NCI-H774 (cell line): ENCODE measurements at places on chromosomes 16 and 17.

DNA sequence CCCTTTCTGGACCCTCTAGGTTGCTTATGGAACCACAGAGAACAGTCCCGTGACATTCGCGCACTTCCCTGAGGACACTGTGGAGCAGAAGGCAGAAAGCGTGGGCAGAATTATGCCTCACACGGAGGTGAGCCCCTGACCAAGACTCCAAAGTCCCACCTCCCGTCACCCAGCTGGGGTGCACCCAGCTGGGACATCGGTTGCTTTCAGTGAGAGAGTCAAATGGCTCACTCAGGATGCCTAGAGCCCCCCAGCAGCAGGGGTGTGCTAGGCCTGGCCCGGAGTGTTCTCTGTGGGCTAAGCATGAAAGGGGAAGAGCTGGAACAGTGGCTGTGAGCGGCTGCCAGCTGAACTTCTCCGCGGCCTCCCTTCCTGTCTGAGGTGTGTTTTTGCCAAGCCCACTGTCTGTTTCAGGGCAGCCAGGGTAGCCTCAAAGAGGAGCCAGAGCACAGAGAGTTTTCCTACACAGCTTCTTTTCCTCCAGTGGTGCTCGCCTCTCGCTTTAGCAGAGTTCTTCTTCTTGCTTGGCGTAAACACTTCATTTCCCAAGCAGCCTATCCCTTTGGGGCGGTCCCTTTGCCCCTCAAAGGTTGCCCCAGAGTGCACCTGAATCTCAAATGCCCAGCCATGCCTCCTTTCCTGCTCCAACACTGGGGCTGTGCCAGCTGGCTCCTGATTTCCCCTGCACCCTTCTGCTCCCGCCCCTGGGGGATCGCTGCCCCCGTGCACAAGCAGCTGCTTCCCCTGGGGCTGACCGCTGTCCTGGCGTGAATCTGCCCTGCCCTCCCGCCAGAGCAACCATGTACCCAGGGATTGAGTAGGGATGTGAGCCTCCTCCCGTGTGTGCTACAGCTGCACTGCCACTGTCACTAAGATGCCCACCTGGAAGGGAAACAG, 2.6 kb upstream of the CHAD start:
- DNase-seq, result no peak

DNA sequence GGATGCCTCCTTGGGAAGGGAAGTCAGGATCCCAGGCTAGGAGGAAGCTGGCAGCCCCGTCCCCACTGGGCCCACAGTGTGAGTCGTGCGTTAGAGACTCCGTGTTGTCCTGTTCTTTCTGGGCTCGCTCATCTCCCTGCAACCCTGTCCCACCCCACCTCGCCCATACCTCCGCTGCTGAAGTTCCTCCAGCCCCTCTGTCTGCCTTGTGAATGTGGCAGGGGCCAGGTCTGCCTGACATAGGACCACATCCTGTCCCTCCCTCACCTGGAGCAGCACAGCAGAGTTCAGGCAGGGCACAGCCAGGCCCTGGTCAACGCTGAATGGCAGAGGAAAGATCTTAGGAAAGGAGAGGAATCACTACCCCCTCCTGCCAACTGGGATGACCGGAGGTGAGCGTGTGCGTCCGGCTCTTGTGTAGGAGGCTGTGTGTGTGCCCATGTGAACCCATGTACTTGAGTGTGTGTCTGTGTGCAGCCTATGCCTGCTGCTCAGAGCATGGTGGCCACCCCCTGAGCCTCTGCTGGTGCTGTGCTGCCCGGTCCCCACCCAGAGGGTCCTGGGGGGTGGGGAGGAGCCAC, 12.8 kb downstream of the KCNJ18 start:
- no peak for DNase-seq

DNA sequence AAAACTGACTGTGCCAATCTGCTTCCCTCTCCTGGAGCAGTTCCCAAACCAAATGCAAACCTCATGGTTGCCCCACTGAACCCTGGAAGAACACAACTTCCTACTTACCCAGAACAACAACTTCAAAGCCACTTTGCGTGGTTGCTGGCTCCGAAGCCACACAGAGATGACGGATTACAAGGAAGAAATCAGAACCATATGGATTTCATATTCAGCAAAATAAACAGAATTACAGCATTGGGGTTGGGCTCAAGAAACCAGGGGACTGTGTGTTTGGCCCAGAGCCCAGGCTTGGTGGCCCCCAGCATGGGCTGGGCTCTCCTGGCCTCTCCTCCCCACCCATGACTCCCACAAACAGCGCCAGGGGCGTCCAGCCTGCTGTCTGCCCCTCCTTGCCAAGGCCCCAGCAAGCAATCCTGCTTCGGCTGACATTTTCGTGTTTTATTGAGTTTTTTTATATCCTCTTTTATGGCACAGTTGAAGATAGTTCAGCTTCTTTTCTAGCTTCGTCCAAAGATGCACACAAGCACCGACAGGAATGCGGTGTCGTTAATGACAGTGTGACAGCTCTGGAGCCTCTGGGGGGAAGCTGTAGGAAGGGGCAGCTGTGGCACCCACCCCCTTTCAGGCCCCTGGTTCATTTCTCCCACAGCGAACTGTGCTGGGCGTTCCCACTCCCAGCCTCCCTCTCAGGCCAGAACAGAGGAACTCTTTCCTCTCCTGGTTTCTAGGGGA, 137.1 kb downstream of the GAS7 start:
- DNase-seq, result no peak

DNA sequence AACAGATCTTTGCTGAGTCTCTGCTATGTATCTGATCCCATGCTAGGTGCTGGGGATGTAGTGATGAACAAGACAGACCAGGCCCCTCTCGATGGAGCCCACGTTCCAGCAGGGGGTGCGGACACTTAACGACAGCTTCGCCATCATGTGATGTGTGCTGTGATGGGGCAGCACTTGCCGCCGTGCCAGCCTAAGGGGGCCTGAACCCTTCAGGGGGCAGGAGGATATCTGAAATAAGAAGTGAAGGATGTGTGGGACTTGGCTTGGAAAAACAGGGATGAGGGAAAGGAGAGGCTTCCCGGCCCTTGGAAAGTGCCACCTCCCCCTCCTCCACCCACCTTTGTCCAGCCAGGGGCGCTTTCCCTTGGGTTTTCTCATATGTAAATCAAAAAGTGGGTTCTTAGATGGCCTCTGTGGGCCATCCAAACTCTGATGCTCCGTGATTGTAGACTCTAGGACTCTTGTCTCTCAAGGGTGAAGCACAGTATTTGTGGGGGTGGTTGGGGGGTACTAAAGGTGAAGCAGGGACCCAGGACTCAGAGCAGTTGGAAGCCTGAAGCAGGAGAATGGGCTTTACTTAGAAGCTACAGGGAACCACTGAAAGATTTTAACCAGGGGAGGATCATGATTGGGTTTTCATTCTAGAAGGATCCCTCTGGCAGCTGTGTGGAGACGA, 4.0 kb upstream of the DLX3 start:
- DNase-seq, result no peak

GRCh38 chr17:17783116-17783824, 53.5 kb downstream of the SREBF1 start:
- peak; percentile 30 for DNase-seq

- DNase-seq, result no peak
Measured at GRCh38 chr17:41766135-41766534, 20.4 kb downstream of the JUP start.

- DNase-seq, result peak; percentile 10
Measured at GRCh38 chr17:18248300-18248731, 10.2 kb downstream of the FLII start.

GRCh38 chr16:21638573-21638975, 13.8 kb downstream of the IGSF6 start:
- no peak for DNase-seq

DNA sequence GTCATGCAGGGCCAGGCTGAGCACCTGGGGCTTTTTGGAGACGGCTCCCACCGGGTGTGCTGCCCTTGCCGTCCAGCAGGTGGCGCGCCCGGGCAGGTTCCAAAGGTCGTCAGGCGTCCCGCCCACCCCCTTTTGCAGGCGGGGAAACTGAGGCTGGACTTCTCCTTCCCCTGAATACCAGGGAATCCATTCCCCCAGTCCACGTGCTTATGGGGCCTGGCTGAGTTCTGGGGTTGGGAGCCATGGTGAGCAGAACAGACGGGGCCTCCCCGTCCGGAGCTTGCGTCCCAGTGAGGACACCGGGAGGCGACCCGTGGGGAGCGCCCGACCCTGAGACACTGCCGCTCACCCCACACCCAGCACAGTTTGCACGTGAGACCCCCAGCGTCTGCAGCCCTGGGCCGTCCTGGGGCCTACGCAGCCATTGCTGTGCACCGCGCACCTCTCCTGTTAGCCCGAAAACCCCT, 51.8 kb upstream of the JPH3 start:
- DNase-seq, result no peak

- DNase-seq, result no peak
Measured at GRCh38 chr17:55728361-55728760, 5.7 kb upstream of the TMEM100 start.
